ENCODE measurements at places on chromosomes 12 and 14.

DNA sequence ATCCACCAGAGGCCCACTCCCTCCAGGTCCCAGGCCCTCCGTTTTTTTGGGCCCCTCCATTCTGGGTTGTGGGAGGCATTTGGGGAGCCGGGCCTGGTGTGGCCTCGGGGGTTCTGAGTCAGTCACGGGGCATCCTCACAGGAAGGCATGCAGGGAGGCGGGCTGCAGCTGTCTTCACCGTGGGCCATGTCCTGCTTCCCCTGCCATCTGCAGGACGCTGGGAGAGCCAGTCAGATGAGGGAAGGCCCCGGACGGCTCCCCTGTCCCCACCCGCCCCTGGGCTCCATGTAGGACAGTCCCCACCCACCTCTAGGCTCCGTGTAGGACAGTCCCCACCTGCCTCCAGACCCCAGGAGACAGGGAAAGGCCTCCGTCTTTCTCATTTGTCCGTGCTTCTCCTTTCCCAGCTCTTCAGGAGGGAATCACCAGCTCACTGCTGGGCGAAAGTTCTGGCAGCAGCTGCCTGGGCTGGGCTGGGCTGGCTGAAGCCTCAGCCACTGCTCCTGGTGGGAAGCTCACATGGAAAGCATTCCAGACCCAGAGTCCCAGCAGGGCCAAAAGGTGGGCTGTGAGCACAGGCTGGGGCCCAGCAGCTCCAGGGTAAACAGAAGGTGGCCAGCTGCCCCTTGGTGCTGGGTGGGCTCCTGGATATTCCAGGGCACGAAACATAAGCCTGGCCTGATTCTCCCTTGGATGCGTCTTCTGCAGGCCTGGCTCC is 217.8 kb downstream of the KIF26A start:
- DNase-seq: no peak

DNA sequence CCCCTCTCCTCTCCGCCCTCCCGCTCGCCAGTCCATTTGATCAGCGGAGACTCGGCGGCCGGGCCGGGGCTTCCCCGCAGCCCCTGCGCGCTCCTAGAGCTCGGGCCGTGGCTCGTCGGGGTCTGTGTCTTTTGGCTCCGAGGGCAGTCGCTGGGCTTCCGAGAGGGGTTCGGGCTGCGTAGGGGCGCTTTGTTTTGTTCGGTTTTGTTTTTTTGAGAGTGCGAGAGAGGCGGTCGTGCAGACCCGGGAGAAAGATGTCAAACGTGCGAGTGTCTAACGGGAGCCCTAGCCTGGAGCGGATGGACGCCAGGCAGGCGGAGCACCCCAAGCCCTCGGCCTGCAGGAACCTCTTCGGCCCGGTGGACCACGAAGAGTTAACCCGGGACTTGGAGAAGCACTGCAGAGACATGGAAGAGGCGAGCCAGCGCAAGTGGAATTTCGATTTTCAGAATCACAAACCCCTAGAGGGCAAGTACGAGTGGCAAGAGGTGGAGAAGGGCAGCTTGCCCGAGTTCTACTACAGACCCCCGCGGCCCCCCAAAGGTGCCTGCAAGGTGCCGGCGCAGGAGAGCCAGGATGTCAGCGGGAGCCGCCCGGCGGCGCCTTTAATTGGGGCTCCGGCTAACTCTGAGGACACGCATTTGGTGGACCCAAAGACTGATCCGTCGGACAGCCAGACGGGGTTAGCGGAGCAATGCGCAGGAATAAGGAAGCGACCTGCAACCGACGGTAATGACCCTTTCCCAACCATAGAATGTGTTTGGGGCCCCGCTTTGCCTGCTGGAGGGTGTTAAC is 615 bp downstream of the CDKN1B start:
- DNase-seq: no peak

GRCh38 chr12:112782250-112782649 is 9.3 kb upstream of the RPH3A start:
- no peak for DNase-seq

GRCh38 chr12:94570161-94570560 is 80.2 kb downstream of the TMCC3 start:
- DNase-seq: no peak

GRCh38 chr14:29681316-29681715 is 246.3 kb downstream of the PRKD1 start:
- DNase-seq: no peak

GRCh38 chr12:13592063-13592942 is 389.1 kb downstream of the GRIN2B start:
- no peak for DNase-seq

DNA sequence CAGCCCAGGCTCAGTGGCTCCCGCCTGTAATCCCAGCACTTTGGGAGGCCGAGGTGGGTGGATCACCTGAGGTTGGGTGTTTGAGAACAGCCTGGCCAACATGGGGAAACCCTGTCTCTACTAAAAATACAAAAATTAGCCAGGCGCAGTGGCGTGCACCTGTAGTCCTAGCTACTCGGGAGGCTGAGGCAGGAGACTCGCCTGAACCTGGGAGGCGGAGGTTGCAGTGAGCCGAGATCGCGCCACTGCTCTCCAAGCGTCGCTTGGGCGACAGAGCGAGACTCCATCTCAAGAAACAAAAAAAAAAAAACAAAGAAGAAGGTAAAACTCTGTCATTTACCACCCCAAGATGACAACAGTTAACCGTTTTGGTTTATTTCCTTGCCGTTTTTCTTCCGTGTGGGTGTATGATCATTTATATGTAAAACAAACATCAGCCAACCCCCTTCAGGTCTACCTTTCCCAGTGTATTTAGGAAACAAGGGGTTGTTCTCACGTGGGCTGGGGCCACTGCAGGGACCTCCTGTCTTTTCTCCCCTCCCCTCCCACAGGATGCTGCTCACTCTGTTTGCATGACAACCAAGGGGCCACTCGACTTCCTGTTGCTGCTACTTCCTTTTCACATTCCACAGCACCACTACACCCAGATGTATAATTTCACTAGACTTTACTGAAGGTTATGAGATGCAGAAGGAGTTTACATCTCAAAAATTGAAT is 13.6 kb downstream of the TTC9 start:
- DNase-seq: no peak

DNA sequence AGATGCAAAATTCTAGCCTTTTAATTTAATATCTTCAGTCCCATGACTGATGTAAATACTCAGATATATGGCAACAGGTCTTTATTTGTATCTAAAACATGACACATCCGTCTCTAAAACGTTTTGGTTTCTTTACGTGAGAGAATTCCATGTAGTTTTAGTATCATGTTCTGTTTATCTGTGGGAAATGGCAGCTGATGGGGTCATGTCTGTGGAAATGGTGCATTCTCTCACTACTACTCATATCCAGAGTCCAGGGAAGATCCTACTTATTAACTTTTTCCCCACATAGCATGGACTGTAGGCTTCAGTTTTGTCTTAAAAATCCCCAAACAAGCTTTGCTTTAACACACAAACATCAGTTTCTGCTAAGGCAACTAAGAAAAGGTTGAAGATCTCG is 53.8 kb downstream of the SPTLC2 start:
- no peak for DNase-seq

DNA sequence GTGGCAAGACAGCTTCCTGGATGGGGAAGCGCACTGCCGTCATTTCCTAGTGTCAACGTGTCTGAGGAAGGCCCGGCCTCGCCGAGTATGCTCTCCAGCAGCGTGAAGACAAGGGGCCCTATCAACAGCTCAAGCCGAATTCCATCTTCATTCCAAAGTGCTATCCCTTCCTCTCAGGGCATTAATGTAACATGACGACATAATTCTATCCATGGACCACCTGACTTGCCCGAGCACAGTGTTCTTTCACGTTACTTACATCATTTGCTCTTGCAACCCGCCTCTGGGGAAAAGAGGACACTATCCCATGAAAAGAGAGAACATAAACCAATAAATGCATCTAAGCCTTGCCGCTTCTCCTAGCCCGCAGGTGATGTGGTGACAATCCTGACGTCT is 22.9 kb downstream of the CCDC92 start:
- DNase-seq: no peak

GRCh38 chr12:13811061-13811460 is 170.3 kb downstream of the GRIN2B start:
- no peak for DNase-seq

DNA sequence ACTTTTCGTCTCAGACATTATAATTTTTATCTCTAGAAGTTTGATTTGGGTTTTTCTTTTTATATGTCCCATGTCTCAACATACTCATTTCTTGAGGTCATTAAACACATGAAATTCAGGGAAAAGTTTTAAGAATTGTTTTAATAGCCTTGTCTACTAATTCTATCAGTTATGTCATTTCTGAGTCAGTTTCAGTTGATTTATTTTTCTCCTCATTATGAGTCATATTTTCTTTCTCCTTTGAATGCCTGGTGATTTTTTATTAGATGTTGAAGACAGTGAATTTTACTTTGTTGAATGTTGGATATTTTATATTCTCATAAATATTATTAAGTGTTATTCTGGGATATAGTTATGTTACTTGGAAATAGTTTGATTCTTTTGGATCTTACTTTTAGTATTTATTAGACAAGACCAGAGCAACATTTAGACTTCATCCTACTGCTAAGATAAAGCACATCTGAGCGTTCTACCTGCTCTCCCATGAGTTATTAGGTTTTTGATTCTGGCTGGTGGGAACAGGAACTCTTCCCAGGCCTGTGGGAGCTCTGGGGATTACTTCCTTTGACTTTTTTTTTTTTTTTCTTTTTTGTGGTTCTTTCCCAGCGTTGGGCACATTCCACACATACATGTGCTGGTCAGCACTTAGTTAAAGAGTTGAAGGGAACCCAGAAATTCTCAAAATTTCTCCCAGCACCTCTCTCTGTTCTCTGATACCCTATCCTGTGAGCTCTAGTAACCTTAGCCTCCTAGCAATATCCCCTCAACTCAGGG is 1157.7 kb downstream of the BCL11B start:
- DNase-seq: no peak

GRCh38 chr12:106673141-106673540 is 90.3 kb downstream of the RFX4 start:
- no peak for DNase-seq

- DNase-seq: no peak
Measured at GRCh38 chr12:90333424-90333823, 621.6 kb downstream of the CCER1 start.

GRCh38 chr14:34348592-34348991 is 113.4 kb downstream of the SPTSSA start:
- no peak for DNase-seq

DNA sequence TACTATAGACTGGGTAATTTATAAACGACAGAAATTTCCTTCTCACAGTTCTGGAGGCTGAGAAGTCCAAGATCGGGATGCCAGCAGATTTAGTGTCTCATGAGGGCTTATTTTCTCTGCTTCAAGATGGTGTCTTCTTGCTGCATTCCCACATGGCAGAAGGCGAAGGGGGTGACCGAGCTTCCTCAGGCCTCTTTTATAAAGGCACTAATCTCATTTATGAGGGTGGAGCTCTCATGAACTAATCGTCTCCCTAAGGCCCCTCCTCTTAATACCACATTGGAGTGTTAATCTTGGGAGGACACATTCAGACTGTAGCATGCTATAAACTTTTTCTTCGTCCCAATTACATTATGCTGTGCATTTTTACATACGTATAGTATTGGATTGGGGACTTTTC is 200.4 kb upstream of the ARHGAP5 start:
- no peak for DNase-seq

GRCh38 chr14:95196826-95197545 is 39.7 kb upstream of the DICER1 start:
- no peak for DNase-seq

DNA sequence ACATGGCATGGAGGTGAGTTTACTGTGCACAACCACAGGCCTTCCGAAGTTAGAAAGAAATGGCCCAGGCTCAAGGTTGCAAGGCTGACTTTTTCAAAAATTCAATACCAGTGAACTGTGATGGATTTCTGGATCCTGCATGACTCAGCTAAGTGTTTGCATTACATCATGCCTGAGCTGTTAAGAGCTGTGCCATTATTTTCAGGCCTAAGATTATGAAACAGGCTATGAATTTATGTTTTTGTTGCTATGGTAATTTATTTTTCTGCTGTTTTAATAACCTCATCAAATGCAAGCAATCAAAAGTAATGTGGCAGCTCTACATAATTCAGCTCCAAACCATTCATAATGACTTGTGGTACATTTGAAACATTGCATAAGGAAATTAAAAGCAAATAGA is 457.7 kb upstream of the TMEM132C start:
- DNase-seq: no peak

- DNase-seq: no peak
Measured at GRCh38 chr14:31221266-31221665, 13.7 kb upstream of the HECTD1 start.

DNA sequence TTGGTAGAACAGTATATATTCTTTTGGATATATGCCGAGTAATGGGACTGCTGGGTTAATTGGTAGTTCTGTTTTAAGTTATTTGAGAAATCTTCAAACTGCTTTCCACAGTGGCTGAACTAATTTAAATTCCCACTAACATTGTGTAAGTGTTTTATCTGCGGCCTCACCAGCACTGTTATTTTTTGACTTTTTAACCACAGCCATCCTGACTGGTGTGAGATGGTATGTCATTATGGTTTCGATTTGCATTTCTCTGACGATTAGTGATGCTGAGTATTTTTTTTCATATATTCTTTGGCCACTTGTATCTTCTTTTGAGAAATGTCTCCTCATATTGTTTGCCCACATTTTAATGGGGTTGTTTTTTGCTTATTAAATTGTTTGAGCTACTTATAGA is 357.4 kb downstream of the C12orf50 start:
- no peak for DNase-seq

DNA sequence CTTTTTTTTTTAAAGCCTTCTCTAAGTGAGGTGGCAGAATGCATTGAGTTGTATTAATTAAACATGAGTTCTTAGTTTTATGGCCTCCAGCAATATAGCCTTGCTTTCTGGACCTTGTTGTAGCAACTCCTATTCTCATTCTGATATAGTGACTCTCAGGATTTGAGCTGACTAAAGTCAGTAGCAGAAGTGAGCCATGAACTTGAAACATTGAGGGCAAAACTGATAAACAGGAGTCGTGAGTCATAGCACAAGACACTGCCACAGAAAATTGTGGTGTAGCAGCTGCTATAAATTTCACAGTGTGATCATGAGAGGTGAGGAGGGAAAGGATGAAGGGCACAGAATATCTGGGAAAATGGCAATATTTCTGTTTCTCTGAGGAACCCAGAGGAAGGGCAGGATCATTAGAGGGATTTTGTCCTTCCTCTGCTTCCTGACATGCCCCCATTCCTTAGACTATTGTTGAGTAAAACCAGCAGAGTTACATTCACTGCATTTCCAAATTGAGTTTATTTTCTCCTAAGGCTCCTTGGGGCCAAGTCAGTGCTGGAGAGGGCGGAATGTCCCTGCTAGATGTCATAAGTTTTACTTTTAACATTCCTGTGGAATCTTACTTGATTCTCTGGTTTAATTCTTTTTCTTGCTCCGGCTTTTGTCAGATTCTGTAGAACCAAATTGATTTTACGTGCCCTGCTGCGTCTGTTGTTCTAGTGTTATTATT is 7.5 kb downstream of the KLRG1 start:
- DNase-seq: peak; percentile 61

GRCh38 chr12:107645630-107646333 is 39.8 kb upstream of the PWP1 start:
- no peak for DNase-seq

GRCh38 chr14:91227183-91227628 is 17.3 kb downstream of the GPR68 start:
- no peak for DNase-seq

- no peak for DNase-seq
Measured at GRCh38 chr12:24507827-24508226, 441.1 kb downstream of the BCAT1 start.

- no peak for DNase-seq
Measured at GRCh38 chr12:52327830-52328500, 6.8 kb upstream of the KRT83 start.

- no peak for DNase-seq
Measured at GRCh38 chr14:26104717-26105116, 493.1 kb downstream of the NOVA1 start.
